ENCODE measurements at places on chromosomes 11 and 22.

DNA sequence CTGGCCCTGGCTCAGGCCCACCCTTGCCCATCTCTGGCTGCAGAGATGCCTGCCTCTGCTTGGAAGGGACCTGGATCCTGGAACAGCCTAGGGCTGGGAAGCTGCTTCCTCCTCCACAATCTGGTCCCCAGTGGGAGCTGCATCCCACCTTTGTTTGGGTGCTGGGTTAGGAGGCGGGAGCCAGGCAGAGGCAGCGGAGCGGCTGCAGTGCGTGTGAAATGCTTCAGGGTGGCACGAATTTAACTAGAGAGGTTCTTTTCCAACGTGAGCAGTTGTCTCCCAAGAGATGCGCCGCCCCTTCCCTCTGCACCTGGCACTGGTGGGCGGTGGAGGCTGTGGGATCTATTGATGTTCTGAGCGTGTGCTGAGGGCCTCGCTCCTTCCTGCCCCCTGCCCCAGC lies 31.6 kb downstream of the BRSK2 start:
- DNase-seq: no peak

DNA sequence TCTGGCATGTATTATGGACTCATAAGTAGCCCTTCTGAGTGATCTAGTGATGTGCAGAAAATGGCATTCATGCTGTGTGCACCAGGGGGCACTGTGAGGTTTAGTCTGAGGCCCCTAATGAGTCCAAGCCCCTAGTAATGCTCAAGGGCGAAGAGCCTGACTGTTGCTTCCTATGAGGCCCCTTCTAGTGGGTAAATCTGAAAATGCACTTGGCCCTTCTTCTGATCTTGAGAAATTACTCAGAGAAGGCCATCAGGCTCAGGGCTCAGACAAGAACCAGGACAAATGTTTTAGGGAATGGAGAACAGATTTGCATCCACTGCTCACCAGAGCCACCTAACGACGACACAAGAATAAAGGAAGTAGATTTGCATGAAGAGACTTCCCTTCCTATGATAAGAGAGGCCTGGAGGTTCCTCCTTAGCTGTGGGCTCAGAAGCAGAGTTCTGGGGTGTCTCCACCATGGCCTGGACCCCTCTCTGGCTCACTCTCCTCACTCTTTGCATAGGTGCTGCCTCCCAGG lies 75.8 kb downstream of the GGTLC2 start:
- no peak for DNase-seq

GRCh38 chr11:125591649-125592304 lies 875 bp upstream of the STT3A start:
- DNase-seq: peak; percentile 52

DNA sequence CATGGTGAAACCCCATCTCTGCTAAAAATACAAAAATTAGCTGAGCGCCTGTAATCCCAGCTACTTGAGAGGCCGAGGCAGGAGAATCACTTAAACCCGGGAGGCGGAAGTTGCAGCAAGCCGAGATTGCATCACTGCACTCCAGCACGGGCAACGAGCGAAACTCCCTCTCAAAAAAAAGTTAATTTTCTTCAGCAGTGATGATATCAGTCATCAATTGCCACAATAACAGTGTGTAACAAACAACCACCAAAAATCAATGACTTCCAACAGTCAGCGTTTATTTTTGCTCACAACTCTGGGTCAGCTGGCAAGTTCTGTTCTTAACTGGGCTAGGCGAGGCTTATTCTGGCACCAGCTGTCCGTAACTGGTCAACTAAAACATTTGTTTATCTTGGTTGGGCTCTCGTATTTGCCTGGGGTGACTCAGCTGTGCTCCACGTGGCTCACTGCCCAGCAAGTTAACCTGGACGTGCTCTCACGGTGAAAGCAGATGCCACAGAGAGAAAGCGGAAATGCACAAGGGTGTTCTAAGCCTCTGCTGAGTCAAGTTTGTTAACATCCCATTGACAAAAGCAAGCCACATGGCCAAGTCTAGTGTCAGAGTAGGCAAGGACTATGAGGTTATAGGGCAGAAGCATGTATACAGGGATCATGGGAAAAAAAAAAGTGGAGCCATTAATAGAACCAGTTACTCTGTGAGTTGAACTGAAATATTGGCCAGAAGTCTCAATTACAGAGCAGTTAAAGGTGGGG lies 52.1 kb downstream of the LHFPL7 start:
- peak; percentile 86 for DNase-seq

GRCh38 chr11:30510750-30511149 lies 75.4 kb downstream of the MPPED2 start:
- no peak for DNase-seq

DNA sequence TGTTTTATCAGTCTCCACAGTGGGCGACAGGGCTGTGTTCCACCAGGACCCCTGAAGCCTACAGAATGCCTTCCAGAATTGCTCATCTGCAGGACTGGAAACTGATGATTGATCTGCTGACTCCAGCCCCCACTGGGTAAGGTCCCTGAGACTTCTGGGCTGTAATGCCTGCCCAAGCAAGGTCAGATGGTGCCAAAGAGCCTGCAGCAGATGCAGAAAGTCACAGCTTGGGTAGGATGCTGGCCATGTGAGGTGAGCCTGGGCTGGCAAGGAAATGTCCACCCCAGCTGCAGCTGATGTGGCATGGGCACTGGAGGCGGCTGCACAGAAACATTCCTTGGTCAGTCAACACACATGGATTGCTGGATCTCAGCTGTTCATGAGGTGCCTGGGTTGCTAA lies 30.9 kb downstream of the LRRC32 start:
- no peak for DNase-seq

All from Right ventricle myocardium superior (tissue), 1 donor.